ENCODE measurements at places on chromosomes 2 and 18.

GRCh38 chr2:190948671-190949070, 65.3 kb downstream of the STAT1 start:
- DNase-seq: no peak

DNA sequence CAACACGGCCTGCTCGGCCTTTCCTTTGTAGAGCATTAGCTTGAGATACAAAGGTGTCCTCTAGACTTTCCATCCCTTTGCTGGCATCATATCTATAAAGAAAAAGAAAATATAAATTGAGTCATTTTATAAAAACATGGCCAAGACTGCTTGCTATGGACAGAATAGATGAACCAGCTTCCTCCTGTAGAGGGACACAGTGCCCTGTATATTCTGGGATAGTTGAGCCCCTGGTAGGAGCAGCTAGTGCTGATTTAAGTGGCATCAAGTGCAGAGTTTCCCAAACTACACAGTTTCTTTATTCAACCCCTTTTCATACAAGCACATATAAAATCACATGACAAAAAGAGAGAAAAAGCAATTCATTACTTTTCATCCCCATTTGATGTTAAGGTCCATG, 47.9 kb downstream of the GEMIN6 start:
- DNase-seq: no peak

- no peak for DNase-seq
Measured at GRCh38 chr2:165895974-165896373, 57.6 kb downstream of the TTC21B start.

GRCh38 chr2:233030-233429, 30.8 kb downstream of the SH3YL1 start:
- no peak for DNase-seq

- no peak for DNase-seq
Measured at GRCh38 chr2:241739651-241740050, 5.2 kb downstream of the D2HGDH start.

- DNase-seq: no peak
Measured at GRCh38 chr2:137964066-137964858, at the start of gene HNMT. HNMT (plus strand) TSS chr2:137964473; CDS start chr2:137964492, 19 bp downstream.

GRCh38 chr2:240992572-240993291, 5.7 kb upstream of the SNED1 start:
- DNase-seq: no peak

DNA sequence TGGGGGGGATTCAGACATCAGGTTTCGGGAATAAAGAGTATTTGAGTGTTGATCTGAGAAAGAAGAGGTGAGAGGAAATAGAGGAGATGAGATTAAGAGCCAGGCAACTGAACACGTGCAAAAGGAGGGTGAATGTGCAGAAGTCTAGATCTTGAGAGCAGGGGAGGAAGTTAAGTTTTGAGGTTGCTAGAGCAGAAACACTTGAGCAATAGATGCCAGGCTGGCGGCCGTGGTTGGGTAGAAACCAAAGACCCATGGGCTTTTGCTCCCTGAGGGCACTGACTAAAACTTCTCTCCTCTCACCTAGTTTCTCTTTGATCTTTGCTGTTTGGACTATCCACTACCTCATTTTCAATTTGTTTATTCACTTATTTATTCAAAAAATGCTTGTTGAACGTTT, 116.0 kb downstream of the CDC42EP3 start:
- DNase-seq: no peak

DNA sequence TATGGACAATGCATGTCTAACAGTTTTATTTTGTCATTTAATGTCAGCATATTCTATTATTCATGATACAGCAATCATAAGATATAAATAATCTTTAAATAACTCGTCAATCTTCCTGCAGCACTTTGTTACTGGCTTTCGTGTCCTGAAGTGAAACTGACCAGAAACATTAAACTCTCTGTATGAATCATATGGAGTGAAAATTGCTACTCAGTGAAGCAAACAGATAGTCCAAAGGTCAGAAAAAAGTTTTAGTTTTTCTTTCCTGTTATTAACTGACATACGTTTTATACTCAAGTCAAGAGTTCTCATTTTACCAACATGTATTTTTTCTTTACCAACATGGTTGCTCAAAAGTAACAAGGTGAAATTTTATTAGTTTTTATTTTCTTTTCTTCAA, 106.8 kb upstream of the GALNT5 start:
- no peak for DNase-seq

- no peak for DNase-seq
Measured at GRCh38 chr18:79785831-79786230, 11.9 kb upstream of the KCNG2 start.

DNA sequence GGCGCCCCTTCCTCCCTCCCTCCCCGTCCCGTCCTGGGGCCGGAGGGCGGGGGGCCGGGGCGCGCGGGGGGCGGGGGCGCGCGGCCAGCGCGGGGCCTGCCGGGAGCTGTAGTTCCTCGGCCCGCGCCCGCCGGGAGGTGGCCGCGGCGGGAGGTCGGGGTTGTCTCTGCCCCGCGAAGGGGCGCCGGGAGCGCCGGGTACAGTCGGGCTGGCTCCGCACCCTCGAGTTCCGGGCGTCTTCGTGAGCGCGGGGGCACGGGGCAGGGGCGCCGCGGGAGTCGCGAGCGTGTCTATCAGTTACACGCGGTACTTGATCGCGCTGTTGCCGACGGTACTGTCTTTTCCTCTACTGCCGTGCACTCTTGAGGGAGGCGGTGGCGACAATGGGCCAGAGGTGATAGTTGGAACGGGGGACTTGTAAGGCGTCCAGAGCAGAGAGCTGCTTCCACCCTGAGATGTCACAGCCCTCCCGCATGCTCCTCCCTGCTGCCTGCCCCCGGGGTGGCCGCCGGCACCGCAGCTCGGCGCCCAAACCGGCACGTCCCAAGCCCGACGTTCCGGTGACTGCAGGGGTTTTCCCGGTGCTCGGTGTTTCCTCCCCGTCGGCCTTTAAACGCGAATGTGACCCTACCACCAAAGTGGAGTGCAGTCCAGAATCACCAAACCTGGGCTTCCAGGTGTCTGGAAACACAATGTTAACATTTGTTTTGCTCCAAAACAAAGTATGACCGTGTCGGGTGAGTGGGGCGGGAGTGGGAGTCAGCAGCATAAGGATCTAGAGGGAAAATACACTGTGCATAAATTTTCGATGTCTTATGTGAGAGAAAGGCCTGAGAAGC, at the start of gene PRKD3:
TSS of gene PRKD3 (minus strand) at position 48 of the 839 bp plus-strand sequence. CDS start 8,309 bp downstream, outside the sequence.
- peak; percentile 30 for DNase-seq

GRCh38 chr2:10309286-10309685, 6.6 kb downstream of the HPCAL1 start:
- DNase-seq: no peak
